ENCODE measurements at places on chromosomes 2 and 18. TPM values are rescaled to one million over a fixed set of nuclear protein-coding genes. Genes with fewer than 3 reads are reported as not detected.

The SERPINB4 gene
- not detected for total RNA-seq

- peaks cover 2% of the 10 kb centered on the region for H3K4me1 ChIP-seq
- H3K27me3 ChIP-seq, result no peaks in the 10 kb centered on the region
- no peak overlapping the region for H3K4me3 ChIP-seq
- H3K36me3 ChIP-seq, result no peaks in the 10 kb centered on the region
- peak; percentile 85 for DNase-seq
Measured at GRCh38 chr2:98800330-98801064, 69.6 kb upstream of the MGAT4A start.

The CCT7 gene
- 218 TPM for total RNA-seq

- DNase-seq, result no peak
- peaks cover 6% of the 10 kb centered on the region for H3K4me1 ChIP-seq
- H3K4me3 ChIP-seq, result no peak overlapping the region
- no peak overlapping the region for H3K27ac ChIP-seq
- H3K36me3 ChIP-seq, result no peaks in the 10 kb centered on the region
- H3K27me3 ChIP-seq, result no peaks in the 10 kb centered on the region
Measured at GRCh38 chr18:13315000-13315399, 96.4 kb downstream of the LDLRAD4 start.

- peaks cover 18% of the 10 kb centered on the region for H3K4me1 ChIP-seq
- H3K27me3 ChIP-seq, result no peaks in the 10 kb centered on the region
- no peak for DNase-seq
- peak overlapping the region; percentile 92 for H3K27ac ChIP-seq
- peak overlapping the region; percentile 80 for H3K4me3 ChIP-seq
Measured at GRCh38 chr2:69012310-69013141, 453 bp upstream of the ANTXR1 start.

- DNase-seq, result no peak
- H3K4me3 ChIP-seq, result no peak overlapping the region
- no peaks in the 10 kb centered on the region for H3K36me3 ChIP-seq
- H3K27ac ChIP-seq, result no peak overlapping the region
Measured at GRCh38 chr2:54809819-54810218, 86.4 kb downstream of the EML6 start.

DNA sequence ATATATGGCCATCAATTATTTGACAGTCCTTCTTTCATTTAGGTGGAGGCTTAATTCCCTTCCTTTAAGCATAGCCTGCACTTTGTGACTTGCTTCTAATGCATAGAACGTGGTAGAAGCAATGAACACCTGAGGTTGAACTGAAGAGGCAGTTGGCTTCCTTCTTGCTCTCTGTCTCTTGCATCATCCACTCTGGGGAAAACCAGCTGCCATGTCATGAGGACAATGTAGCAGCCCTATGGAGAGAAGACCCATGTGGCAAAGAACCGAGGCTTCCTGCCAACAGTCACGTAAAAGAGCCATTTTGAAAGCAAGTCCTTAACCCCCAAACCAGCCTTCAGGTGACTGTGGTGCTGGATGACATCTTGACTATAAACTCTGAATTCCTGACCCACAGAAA lies 46.8 kb downstream of the ATOH8 start:
- DNase-seq, result no peak
- no peaks in the 10 kb centered on the region for H3K36me3 ChIP-seq
- H3K27me3 ChIP-seq, result no peaks in the 10 kb centered on the region
- peaks cover 24% of the 10 kb centered on the region for H3K4me1 ChIP-seq
- H3K4me3 ChIP-seq, result no peak overlapping the region
- no peak overlapping the region for H3K27ac ChIP-seq

All from esophagus muscularis mucosa (tissue), 4 donors.